ENCODE measurements at places on chromosomes 2 and 18.

- DNase-seq: no peak
Measured at GRCh38 chr2:138175066-138175465, 210.8 kb downstream of the HNMT start.

DNA sequence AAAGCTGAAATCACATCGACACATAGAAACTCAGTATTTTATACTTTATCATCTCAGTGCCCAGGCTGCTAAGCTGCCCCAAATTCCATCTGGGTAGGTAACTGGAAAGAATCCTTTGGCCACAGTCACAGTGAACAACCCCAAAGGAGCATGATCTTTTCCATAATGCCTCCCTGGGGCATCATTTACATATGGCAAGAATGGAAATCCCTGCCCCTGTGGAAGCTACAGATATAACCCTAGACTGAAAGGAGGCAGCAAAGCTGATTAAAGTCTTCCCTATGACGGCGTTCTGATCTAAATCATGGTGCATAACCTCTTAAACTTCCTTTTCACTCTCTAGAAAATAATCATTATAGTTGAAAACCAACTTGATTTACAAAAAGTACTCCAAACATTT lies 41.5 kb downstream of the MAP3K19 start:
- no peak for DNase-seq

DNA sequence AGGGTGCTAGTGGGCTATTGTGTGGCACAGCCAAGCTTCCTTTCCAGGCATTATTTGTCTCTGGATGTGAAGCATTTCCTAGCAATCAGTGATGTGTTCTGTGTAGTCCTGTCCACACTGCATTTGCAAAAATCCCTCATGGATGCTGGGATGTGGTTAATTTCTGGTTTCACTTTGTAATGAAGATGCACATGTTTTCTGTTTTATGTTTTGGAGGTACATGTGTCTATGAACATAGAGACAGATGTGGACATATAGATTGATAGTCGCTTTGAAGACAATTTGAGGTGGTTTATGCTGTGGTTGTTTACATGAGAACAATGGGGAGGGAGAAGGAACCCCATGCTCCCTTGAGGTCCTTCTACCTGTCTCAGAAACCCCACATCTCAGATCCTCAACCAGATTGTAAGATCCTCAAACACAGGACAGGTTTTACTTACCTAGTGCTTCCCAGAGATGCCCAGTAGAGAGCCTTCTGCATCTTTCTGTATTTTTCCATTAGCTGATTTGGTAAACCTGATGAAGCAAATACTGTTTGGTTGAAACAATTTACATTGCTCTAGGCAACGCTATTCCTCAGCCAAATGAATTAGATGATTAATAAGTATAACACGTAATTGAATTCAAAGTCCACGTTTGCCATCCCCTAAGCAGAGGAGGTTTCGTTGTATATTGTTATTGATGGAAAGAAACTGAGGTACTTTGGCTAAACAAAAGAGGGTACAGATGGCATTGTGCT lies 204.4 kb downstream of the SPP2 start:
- DNase-seq: no peak

- DNase-seq: no peak
Measured at GRCh38 chr2:7829241-7829640, 852.6 kb upstream of the ID2 start.

DNA sequence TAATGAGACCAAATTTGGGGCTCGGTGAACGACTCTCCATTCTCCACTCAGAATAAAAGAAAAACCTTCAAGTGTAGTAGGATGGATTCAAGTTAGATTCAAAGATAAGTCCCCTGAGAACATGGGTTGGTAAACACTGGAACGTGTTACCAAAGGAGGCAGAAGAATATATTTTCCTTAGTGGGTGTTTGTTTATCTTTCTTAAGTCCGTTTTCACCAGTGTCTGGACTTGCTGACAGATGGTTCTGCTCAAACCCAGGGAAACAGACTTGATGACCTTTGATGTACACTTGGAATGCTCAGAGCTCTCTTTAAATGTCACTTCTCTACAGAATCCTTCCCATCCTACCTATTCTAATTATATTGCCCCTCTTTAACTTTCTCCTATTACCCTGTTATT lies 310.3 kb upstream of the ZNF521 start:
- no peak for DNase-seq

GRCh38 chr2:65992198-65992554 lies 442.7 kb upstream of the MEIS1 start:
- no peak for DNase-seq

GRCh38 chr2:44945676-44946371 lies 4.3 kb downstream of the SIX3 start:
- no peak for DNase-seq

- no peak for DNase-seq
Measured at GRCh38 chr2:236479814-236480213, 89.8 kb upstream of the ACKR3 start.

DNA sequence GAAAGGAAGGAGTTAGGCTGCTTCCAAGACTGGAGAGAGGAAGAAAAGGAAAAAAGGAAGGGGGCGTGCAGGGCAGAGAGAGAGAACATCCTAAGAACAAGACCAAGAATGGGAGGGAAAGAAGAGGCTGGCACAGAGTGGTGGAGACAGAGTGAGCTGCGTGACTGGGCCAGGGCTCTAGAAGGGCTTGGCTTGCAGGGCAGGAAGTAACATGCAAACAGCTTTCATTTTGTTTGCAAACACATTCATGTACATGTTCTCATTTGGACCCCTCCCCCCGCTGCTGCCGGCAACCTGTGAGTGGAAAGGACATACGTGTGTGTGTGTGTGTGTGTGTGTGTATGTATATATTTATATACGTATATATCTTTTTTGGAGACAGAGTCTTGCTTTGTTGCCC lies 46.8 kb upstream of the DNMT3A start:
- DNase-seq: no peak

GRCh38 chr2:96449637-96450036 lies 55.5 kb downstream of the NEURL3 start:
- no peak for DNase-seq

GRCh38 chr2:22822835-22823234 lies 562.1 kb upstream of the KLHL29 start:
- DNase-seq: no peak

DNA sequence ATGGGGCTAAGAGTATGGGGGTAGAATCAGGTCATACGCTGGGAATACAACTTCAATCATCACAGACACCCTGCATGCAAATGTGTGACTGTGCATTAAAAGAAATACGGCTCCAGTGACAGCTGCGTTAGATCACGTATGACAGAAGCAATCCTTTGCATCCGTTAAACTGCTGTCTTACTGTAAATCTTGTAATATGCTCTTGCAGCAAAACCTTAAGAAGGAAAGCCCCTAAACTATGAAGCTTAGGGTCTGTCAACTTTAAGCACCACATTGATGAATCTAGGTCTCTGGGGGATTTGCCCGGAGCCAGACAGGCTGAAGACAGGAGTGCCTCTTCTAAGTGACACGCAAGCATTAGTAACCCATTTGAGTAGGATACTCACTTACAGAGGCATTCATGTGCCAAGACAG lies 84.7 kb upstream of the EML6 start:
- DNase-seq: no peak

GRCh38 chr18:51833850-51834249 lies 506.1 kb upstream of the DCC start:
- no peak for DNase-seq

DNA sequence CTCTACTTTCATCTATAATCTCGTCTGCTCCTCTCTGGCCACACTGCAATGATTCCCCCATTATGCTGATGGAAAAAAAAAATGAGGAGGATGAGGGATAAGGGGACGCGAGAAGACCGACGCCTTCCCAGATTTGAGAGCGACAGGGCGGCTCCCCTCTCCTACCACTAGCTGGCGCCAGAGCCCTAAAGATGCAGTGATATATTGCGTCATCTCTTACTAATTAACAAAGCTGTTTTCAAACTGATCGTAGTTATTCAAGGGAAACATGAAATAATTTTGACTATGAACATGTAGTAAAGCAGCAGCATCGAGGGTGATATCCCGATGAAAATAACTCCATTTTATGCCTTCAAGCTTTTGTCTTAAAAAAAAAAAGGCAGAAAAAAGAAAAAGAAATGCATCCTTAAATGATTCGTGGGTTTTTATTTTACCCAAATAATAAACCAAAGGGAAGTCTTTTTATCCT lies 48.0 kb upstream of the HNRNPA3 start:
- DNase-seq: peak; percentile 67

GRCh38 chr2:184041077-184041476 lies 557.3 kb upstream of the ZNF804A start:
- DNase-seq: no peak

DNA sequence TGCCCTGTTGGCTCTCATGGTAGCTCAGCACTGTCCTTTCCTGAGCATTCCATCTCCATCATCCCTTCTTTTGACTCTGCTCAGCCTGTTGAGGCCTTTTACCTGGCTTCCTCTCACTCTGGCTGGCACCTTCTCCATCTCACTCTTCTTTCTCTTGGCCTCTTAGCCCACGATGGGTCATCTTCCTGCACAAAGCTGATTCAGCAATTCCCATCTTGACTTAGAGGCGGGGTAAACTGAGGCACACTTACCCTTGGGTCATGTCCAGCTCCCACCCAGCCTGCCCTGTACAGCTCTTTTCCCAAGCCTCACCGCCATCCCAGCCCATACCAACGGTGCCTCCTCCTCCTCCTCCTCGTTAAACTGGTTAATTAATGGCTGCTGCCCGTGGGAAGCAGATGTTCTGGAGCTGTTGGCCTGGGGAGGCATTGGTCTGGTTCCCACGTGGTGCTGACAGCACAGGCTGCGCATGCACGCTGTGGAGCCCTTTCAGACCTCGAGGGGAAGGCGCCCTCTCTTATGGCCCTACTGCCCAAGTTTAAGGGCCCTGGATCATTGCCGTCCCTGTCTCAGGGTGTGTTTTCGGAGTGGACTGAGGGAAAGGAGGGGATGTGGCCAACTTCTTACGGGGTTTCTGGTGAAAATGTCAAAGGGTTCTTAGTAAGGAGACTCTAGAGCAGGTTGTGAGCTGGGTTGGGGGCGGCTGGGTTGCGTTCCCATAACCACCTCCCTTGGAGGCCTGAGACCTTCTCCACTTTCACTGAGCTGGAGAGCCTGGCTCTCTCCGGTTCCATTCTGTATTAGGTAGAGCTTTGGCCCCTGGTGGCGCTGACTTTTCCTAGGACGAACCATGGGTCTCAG lies 10.9 kb downstream of the WNT10A start:
- no peak for DNase-seq

DNA sequence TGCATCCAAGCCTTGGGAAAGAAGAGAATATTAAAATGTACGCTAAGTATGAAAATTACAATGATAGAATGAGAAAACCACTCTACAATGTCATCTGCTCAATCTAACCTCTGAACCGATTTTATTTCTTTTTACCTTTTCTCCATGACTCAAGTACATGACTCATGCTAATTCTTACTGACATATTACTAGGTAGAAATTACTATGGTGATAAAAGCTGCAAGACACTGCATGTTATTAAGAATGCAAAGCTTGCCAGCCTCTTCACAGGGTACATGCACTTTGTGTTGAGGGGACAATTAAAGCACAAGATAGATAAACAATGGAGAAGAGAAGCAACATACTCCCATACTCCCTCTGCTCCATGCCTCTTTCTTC lies 20.7 kb downstream of the SFT2D3 start:
- no peak for DNase-seq

DNA sequence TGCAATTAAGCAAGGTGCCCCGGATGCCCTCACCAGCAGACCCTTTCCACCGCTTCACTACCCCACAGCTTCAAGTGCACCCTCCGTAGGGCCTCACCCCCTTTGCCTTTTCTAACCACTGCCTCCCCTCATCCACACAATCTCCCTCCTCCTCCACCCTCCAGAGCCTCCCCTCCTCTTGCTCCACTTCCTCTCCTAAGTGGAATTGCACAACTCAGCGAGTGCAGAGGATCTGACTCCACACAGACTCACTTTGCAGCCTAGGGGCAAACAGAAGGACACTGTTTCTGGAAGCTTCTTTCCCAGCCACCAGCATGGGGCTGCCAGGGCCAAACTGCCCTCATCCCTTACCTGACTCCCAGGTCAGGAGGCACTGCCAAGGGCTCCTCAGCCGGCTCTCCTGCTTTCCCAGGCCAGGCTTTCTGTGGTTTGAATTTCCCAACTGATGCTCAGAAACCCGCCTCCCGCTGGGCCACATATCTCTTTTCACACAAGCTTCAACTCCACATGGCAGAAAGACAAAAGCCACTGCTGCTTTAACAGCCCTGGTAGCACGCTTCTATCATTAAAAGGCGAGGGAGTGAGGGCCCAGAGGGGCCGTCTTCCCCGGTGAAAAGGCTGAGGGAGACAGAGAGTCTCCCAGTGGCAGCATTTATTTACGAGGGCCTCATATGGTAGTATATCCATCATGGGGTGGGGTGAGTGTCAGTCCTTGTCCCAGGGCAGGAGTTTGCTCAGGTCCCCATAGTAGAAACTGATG lies 74.7 kb upstream of the MGAT4A start:
- DNase-seq: no peak

DNA sequence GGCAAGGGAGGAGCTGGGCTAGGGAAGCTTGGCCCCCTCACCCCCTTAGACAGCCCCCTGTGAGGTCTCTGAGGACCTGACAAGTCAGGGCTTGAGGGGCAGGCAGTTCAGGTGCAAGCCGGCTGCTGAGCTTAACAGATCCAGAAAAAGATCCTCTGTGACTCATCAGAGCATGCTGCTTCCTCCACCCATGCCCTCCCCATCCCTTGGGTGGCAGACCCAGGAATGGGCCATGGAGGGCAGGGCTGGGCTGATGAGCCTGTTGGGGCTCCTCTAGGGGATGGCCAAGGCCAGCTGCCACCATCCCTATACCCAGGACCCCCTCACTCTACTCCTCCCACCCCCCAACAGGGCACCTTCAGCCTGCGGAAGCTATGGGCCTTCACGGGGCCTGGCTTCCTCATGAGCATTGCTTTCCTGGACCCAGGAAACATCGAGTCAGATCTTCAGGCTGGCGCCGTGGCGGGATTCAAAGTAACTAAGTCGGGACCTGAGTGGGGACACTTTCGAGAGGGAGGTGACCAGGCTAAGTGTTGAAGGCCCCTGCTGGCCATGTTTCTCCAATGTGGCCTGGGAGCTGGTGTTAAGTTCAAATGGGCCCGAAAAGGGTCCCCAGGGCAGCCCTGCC lies 1.9 kb downstream of the SLC11A1 start:
- no peak for DNase-seq

GRCh38 chr2:238326801-238327365 lies 6.6 kb downstream of the TRAF3IP1 start:
- DNase-seq: no peak

DNA sequence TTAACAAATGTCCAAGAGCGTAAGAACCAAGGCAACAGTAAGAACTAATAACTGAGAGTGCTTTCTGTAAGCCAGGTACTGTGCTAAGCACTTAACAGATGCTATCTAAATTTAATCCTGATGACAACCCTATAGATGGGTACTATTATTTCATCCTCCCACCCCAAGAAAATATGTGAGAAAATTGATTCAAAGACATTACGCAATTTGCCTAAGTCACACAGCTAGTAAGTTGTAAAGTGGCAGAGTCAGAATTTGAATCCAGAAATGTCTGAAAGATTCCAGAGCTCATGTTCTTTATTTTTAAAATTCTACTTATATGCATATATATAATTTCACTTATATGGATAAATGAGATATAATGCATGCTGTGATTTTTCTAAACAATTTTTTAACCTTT lies 10.1 kb downstream of the LDAH start:
- no peak for DNase-seq

Measured in stimulated activated CD4-positive, alpha-beta T cell treated with anti-CD3 and anti-CD28 coated beads, Interleukin-1b, Interleukin-23, amount 100 ng/mL, for 1 hour (primary cell).